ENCODE measurements at places on chromosomes 2 and 18.

- DNase-seq, result no peak
Observed at GRCh38 chr2:120899771-120900170, 164.1 kb downstream of the GLI2 start.

- DNase-seq, result no peak
Observed at GRCh38 chr2:216236486-216236885, 127.3 kb downstream of the XRCC5 start.

- DNase-seq, result no peak
Observed at GRCh38 chr2:215149894-215150293, 11.5 kb upstream of the ABCA12 start.

DNA sequence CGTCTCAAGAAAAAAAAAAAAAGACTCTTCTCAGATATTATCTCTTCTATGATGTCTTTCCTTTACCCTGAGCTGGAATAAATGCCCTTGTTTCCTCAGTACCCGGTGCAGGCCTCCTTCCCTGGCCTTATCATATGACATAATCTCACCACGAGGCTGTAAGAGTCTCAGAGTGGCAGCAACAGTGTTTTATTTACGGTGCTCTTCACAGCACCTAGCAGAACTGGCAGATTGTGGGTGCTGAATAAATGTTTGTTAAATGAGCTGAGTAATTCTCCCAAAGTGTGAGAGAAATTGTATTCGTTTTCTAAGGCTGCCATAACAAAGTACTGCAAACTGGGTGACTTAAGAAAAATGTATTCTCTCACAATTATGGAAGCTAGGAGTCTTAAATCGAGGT, 82.8 kb upstream of the CD28 start:
- no peak for DNase-seq

- DNase-seq, result no peak
Observed at GRCh38 chr2:66874411-66874810, 439.5 kb downstream of the MEIS1 start.

GRCh38 chr2:188956961-188957360, 17.2 kb upstream of the COL3A1 start:
- DNase-seq, result no peak

DNA sequence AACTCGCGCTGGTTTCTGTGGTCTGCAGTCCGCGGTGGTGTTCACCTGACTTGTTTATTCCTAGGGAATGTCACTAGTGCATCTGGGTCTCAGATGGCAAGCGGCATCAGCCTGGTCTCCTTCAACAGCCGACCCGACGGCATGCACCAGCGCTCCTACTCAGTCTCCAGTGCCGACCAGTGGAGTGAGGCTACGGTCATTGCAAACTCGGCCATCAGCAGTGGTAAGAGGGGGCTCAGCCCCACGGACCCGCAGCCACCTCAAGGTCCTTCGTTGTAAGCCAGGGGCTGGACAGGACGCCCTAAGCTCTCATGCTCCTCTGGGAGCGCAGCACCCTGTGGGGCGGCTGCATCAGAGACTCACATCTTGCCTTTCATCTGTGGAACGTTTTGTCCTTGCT, 237.5 kb downstream of the GBX2 start:
- DNase-seq, result no peak

DNA sequence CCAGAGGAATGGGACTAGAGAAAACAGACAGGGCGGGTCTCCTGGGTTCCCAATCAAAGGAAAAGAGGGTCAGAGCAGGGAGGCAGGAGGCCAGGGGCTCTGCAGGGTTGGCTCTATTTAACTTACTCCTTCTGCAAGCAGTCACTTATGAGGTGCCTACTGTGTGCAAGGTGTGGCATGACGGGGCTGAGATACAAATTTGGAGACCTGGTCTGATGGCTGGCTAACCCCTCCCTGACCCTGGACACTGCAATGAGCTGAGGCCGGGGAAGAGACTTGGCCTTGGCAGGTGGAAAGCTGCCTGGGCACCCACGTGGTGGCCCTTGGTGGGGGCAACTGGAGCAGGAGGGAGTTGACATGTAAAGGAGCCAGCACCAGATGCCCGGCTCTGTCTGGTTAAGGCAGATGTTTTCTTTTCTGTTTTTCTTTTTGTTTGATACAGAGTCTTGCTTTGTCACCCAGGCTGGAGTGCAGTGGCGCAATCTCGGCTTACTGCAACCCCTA, 148.5 kb upstream of the GATA6 start:
- no peak for DNase-seq

DNA sequence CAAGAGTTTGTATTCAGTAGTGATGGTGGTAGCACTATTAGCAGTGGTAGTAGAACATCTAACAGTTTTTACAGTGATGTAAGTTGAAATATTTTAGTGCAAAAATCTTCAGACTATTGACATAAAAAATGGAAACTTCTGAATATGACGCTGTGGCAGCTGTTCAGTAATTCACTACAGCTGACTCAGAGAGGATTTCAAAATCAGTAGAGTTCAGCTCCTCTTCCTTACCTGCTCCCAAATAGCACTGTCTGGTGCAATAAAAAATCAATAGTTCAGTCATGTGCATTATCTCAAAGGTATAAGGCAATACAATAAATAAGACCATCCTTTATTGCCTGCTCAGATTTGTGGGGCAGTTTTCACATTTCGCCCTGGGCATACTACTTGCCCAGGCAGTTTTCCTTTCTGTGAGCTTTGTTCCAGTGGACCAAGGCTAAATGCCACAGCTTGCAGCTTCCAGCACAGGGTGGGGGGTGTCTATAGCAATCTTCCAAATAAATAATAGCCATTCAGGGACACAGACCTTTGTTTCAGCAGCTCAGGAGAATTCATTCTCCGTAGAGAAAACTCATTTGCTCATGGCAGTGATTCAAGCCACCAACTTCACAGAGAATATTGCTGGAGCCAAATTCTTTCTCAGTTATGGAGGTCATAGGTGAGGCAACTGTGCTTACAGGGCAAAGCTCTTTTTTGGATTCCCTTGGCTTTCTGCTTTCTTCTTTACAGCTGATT, 33.9 kb upstream of the GORASP2 start:
- no peak for DNase-seq

- DNase-seq, result no peak
Observed at GRCh38 chr18:78240627-78241252, 738.9 kb upstream of the SALL3 start.

DNA sequence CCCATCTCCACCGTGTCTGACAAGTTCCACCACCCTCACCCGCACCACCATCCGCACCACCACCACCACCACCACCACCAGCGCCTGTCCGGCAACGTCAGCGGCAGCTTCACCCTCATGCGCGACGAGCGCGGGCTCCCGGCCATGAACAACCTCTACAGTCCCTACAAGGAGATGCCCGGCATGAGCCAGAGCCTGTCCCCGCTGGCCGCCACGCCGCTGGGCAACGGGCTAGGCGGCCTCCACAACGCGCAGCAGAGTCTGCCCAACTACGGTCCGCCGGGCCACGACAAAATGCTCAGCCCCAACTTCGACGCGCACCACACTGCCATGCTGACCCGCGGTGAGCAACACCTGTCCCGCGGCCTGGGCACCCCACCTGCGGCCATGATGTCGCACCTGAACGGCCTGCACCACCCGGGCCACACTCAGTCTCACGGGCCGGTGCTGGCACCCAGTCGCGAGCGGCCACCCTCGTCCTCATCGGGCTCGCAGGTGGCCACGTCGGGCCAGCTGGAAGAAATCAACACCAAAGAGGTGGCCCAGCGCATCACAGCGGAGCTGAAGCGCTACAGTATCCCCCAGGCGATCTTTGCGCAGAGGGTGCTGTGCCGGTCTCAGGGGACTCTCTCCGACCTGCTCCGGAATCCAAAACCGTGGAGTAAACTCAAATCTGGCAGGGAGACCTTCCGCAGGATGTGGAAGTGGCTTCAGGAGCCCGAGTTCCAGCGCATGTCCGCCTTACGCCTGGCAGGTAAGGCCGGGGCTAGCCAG, 1.2 kb downstream of the ONECUT2 start:
- no peak for DNase-seq

- no peak for DNase-seq
Observed at GRCh38 chr2:152759290-152760072, 41.1 kb downstream of the ARL6IP6 start.

GRCh38 chr2:198968545-198968944, 489.2 kb downstream of the SATB2 start:
- no peak for DNase-seq

- DNase-seq, result no peak
Observed at GRCh38 chr2:146123714-146124113, 1603.8 kb upstream of the ZEB2 start.

DNA sequence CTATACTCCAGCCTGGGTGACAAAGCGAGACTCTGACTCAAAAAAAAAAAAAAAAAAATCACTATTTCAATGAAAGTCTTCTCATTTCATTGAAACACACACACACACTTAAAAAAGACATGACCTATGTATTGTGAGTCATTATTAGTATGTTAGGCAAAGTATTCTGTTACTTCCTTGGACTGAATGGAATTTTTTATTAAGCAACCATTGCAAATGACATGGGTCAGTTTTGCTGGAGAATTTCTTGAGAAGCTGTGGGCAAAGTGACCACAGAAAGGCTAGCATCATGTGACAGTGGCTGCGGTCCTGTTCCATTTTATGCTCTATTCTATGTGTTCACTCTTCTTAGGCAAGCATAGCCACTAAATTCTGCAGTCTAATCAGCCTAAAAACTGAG, 695.7 kb downstream of the TDRD15 start:
- no peak for DNase-seq

DNA sequence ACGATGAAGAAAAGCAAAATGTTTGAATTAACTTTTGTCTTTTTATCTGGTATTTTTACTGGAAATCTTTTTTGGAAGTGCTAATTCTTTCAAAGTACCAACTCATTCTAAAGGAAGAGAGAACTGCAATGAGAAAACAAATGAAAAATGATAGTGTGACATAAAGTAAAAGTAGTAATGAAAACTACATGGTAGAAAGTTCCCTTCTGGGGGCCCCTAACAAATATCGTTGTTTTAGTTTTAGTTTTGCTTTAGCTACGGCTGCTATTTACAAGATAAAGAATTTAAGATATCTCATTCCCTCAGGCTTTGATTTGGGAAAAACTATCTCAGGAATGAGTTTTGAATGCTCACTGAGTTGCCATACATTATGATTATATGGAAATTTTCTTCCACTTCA, 161.4 kb downstream of the XIRP2 start:
- no peak for DNase-seq

DNA sequence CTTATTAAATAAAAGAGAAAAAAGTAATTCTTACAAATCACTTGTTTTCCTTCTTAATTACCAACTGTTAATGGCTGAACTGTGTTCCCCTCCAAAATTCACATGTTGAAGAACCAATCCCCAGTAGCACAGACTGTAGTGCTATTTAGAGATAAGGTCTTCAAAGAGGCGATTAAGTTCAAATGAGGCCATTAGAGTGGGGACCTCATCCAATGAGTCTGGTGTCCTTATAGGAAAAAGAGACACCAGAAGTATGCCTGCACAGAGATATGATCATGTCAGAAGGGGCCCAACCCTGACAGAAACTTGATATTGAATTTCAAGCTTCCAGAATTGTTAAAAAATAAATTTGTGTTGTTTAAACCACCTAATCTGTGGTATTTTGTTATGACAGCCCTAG, 89.8 kb downstream of the MEMO1 start:
- no peak for DNase-seq

- no peak for DNase-seq
Observed at GRCh38 chr2:137508739-137509384, 455.4 kb upstream of the HNMT start.

GRCh38 chr18:26768385-26768784, 97.1 kb downstream of the AQP4 start:
- no peak for DNase-seq

GRCh38 chr2:101464841-101465240, 10.1 kb downstream of the RFX8 start:
- no peak for DNase-seq

- DNase-seq, result no peak
Observed at GRCh38 chr2:222751238-222751637, 79.8 kb downstream of the MOGAT1 start.

DNA sequence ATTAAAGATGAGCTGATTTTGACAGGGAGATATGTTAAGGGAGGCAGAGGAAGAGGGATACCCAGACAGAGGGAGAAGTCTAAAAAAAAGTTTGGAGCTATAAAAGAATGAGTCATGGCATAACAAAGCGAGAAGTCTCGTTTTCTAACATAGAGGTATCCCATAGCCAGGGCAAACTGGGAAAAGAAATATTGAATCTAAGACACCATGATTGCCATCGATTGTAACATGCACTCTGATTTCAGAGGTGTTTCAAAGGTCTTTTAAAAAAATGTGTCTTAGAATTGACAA, 110.7 kb downstream of the MDH1 start:
- DNase-seq, result no peak

DNA sequence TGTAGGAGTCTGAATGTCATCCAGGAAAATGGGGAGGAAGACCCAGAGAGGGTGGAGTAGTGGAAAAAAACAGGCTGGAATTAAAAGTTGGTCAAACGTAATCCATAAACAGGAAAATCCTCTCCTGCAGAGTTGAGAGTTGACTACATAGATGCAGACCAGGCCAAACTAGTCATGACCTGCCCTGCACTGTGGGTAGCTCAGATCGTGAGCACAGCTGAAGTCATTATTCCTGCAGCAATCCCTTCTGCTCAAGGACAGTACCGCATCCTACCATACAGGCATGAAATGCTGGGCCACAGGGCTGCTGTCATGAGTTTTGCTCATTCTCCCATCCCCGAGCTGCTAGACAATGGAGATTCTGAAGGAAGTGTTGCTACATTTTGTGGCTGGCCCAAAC, 352.2 kb downstream of the EN1 start:
- no peak for DNase-seq

- DNase-seq, result no peak
Observed at GRCh38 chr18:49893036-49893435, 79.7 kb upstream of the ACAA2 start.

DNA sequence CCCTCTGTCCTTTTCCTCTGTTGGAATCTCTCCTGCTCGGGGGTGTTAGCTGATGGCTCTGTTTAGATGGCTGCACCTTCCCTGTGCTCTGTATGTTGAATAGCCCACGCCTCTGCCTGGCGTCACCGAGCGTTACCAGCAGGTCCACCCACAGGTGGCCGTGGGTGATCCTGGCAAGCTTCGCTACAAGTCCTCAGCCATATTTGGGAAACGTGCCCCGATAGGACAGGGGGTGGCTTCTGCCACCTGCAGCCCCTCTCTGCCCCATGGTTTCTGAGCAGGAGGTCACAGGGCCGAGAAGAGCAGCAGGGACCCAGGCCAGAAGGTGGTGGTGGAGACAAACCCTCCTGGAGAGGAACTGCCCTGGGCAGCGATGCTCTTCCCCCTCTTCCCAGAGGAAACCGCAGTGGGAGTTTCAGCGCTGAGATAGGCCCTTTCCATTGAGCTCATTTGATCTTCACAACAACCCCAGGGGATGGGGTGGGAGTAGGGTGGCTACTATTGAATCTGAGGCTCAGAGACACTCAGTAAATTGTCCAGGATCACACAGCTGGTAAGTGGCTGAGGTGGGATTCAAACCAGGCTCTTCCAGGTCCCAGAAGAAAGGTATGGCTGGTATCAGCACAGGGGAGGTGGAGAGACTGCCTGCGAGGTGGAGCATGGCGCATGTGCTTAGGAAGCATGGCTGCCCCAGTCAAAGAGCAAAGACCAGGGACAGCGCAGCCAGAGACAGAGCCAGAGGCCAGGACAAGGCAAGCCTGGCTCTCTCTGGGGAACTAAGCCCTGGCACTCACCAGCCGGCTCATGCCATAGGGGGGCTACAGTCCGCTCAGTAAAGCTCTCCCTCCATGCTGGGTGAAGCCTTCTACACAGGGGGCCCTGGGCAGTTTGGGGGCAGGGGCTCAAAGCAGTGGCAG, 15.0 kb downstream of the NGEF start:
- DNase-seq, result no peak

Data from stimulated activated CD8-positive, alpha-beta memory T cell treated with anti-CD3 and anti-CD28 coated beads, Interleukin-4, amount 100 ng/mL, for 24 hours (primary cell).